ENCODE measurements at places on chromosomes 7 and 10.

- DNase-seq: no peak
Measured at GRCh38 chr10:94608559-94608958, 63.0 kb downstream of the HELLS start.

DNA sequence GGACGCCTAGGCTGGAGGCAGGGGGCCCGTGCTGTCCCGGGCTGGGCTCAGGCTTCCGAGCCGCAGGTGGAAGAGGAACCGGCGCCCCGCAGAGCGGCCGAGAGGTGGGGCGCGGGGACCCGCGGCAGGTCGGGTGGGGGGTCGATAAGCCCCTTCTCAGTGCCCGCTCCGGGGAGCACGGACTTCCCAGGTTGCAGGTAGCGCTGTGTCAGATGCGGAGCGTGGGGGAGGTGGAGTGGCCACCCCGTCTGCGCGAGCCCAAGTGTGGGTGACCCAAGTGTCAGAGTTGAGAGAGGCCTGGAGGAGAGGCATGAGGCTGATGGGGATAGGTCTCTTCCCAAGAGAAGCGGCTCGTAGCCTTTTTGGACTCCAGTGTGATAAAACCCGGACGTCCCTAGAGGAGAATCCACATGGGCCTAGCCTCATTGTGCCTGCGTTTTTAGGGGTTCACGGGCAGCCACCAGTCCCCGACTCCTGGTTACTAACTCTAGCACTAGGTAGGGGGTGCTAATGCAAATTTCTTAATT is 580 bp downstream of the EEPD1 start:
- peak; percentile 7 for DNase-seq

GRCh38 chr10:91683975-91684374 is 51.1 kb upstream of the PPP1R3C start:
- DNase-seq: peak; percentile 81

- no peak for DNase-seq
Measured at GRCh38 chr7:36633377-36633776, 90.9 kb downstream of the AOAH start.

GRCh38 chr7:997404-998395 is 14.7 kb downstream of the CYP2W1 start:
- DNase-seq: no peak

- DNase-seq: no peak
Measured at GRCh38 chr7:128908750-128909624, 1.5 kb downstream of the KCP start.

- DNase-seq: no peak
Measured at GRCh38 chr10:114911052-114911711, 26.8 kb upstream of the TRUB1 start.

GRCh38 chr7:22932896-22933295 is 81.0 kb downstream of the HYCC1 start:
- DNase-seq: no peak

DNA sequence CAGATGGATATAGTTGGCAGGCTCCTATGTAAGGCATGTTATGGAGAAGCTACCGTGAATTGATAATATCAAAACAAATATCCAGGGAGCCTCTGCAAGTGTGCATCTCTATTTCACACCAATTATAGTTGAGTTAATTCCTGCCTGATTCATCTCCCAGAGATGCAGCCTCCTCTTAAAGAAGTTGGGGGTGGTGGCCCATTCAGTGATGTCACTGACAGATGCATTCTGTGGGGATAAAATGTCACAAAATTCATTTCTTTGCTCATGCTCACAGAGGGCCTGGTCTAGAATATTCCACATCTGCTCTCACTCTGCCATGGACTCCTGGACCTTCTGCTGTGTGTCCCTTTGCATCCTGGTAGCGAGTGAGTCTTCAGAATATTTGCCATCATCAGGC is 189.1 kb upstream of the PRSS1 start:
- DNase-seq: peak; percentile 84

DNA sequence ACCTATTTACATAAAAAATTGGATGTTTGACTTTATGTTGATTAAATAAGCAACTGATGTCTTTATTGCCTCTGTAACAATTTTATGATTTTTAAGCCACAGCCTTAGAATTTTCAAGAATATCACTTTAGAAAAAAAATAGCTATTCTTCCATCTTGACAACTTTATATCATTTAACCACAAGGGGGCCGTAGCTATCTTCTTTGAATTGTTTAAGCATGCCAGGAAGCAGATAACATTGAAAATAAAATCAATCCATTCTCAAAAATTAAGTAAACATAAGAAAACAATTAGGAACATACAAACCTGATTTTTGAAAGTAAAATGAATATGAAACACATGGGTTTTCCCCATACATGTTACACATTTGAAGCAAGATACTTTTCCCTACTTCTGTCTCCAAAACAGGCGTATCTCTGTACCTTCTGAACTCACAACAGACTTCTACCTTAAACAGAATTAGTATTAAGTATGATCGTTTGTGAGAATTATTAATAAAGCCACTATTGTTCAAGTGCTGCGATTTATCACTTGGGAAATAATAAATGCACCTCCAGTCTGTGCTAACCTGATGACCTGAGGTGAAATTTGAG is 209.0 kb downstream of the CACNA2D1 start:
- DNase-seq: peak; percentile 53

DNA sequence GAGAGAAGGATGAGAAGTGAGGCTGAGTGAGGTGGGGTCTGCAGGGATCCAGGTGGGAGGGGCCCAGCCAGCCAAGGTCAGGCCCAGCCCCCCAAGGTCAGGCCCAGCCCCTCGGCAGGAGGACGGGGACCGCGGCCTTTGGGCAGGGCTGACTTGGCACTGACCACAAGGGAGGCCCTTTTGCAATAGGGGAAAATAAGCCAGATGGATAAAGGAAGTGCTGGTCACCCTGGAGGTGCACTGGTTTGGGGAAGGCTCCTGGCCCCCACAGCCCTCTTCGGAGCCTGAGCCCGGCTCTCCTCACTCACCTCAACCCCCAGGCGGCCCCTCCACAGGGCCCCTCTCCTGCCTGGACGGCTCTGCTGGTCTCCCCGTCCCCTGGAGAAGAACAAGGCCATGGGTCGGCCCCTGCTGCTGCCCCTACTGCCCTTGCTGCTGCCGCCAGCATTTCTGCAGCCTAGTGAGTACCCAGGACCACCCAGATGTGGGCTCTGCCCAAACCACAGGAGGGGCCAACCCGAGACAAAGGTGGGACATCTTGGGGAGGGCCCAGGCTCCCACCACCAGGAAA is at the start of gene PILRA:
Gene PILRA, plus strand, starts transcription at position 227 of the 571 bp plus-strand sequence. Its CDS starts 170 bp downstream, at position 397.
- no peak for DNase-seq

DNA sequence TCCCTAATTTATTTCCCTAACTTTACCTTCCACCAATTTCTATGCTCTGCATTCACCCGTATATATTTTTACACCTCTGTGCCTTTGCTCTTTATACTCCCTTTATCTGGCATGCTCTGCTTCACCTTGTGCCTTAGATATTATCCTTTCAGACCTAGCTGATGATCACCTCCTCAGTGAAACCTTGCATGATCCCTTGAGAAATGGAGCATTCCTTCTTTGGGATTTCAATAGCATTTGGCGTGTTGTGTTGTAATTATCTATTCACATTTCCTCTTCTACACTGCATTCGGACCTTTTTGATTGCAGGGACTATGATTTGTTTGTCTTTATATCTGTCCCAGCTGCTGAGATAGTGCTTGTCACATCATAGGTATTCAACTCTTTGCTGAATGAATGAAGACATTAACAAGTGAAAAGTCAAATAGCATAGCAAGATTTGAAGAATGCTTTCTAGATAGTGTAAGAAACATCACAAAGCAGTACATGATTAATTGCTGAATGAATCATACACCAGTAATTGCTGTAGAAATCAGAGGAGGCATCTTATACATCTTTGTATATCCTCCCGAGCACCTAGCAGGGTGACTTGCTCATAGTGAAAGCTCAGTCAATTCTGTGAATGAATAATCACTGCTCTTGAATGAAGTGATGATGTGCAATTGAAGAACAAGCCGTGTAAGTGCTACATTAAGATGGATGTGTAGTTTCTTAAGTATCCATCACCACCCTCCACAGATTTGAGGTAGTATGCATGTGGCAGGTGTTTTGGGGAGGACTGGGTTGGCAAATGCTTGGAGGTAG is 2.0 kb upstream of the TM9SF3 start:
- DNase-seq: peak; percentile 63

DNA sequence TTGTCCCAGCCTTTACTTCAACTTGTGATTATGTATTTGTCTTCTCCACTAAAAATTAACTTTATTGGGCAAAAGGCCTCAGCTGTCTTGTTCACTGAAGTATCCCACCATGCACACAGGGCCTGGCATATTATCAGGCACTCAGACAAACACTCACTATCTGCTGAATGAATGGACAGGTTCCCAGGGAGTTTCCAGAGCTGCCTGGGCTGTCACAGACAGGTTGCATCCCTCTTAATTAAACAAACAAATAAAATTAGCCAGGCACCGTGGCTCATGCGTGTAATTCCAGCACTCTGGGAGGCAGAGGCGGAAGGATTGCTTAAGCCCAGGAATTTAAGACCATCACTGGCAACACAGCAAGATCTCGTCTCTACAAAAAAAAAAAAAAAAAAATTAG is 1.5 kb upstream of the TSPAN14 start:
- no peak for DNase-seq

DNA sequence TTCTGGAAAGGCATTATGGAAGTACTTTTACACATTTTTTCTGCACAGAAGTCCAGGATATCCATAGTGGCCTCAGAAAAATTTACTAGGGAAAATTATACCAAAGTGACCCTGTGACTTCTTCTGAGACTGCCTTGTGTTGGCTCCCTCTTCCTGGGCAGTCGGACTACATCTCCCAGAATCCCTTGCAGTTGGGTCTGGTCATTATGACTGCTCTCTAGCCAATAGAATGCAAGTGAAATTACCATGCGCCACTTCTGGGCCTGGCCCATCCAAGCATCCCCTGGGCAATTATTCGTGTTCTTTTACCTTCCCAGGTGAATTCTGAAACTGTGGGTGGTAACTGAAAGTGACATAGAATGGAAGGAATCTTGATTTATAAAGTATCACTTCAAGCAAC is 430.9 kb downstream of the ACTR3B start:
- DNase-seq: no peak

DNA sequence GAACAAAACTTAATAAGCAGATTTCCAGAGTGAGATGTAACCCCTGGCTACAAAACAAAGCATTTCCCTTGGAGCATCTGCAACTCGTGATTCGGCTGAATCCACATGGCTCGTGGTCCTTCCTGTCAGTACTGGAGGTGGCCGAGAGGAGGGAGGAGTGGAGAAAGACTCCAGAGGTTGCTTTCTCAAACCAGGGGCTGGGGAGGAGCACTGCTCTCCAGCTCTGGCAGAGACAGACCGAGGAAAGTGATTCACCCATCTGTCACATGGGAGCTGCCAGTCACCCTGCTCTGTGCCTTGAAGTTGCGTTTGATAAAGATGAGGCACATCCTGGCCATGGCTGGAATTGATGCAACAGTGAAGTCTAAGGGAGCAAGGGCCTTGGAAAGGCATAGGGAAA is 72.7 kb downstream of the COL13A1 start:
- peak; percentile 90 for DNase-seq

GRCh38 chr7:5469375-5470166 is 45.9 kb upstream of the TNRC18 start:
- no peak for DNase-seq

DNA sequence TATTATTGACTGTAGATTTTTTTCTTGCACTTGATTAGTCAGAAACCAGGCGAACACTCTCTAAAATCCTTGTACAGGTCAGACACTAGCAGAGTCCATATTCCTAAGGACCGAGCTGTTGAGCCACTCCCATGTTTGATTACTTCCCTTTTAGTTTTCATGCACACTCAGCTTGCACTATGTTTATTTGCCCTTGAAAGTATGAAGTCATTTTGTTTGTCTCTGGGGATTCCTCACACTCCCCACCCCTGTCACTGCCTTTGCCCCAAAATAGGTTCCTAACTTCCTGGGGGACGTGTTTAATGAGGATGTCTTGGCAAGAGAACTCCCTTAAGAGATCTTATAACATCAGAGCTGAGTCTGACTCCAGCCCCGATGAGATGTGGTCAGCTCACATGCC is 182.1 kb downstream of the EVX1 start:
- no peak for DNase-seq

- DNase-seq: peak; percentile 52
Measured at GRCh38 chr7:102814025-102814471, 65.2 kb downstream of the FAM185A start.

- peak; percentile 59 for DNase-seq
Measured at GRCh38 chr10:112721080-112721698, 228.9 kb upstream of the TCF7L2 start.

GRCh38 chr7:1736484-1736817 is 66.4 kb downstream of the ELFN1 start:
- DNase-seq: no peak

DNA sequence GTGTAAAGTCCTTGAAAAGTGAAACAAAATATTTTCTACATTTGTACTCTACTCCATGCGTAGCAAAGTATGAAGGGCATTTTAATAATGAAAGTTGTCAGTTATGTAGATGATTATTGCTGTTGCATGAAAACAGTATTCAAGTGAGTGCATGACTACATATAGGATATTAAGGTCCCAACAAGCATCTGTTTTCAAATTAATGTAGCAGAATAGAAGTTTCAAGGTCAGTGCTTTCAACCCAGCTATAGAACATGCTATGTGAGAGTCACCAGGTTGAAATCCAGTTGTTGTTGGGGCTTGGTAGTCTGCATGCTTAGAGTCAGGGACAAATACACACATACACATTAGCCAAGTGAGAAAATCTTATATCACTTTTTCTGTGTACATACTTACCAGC is 14.8 kb downstream of the CD36 start:
- DNase-seq: no peak

GRCh38 chr7:148783801-148784527 is 85.3 kb downstream of the CUL1 start:
- no peak for DNase-seq

GRCh38 chr7:42543953-42544352 is 306.9 kb upstream of the GLI3 start:
- no peak for DNase-seq

DNA sequence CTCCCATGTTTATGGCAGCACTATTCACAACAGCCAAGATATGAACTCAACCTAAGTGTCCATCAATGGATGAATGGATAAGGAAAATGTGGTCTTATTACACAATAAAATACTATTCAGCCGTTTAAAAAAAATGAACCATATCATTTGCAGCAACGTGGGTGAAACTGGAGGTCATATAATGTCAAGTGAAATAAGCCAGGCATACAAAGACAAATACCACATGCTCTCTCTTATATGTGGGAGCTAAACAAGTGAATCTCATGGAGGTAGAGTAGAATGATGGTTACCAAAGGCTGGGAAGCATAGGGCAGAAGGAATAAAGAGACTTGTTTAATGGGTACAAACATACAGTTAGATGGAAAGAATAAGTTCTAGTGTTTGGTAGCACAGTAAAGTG is 699.1 kb downstream of the NRG3 start:
- no peak for DNase-seq

All from EH (cell line).